ENCODE measurements at places on chromosomes 12 and 14. TPM values are rescaled to one million over a fixed set of nuclear protein-coding genes. Genes with fewer than 3 reads are reported as not detected.
A peak's percentile ranks its signal among the peaks of the same experiment; 100 is the strongest.

DNA sequence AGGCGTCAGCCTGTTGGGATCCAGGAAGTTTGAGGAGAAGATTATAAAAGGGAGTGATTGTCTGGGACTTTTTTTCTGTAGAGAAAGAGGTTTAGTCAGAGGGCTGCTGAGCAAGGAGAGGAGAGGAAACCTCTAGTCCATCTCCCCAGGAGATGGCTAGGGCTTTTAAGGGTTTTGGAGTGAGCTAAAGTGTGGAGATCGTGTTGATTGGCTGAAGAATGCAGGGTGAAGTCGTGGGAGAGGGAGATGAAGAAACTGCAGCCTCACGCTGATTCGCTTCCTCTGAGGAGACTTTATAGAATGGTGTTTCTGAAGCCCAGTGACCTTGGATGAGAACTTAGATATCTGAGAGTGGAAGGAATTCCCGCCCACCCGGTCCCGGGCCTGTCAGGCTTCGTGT lies 193.7 kb upstream of the PWP1 start:
- DNase-seq, result no peak

DNA sequence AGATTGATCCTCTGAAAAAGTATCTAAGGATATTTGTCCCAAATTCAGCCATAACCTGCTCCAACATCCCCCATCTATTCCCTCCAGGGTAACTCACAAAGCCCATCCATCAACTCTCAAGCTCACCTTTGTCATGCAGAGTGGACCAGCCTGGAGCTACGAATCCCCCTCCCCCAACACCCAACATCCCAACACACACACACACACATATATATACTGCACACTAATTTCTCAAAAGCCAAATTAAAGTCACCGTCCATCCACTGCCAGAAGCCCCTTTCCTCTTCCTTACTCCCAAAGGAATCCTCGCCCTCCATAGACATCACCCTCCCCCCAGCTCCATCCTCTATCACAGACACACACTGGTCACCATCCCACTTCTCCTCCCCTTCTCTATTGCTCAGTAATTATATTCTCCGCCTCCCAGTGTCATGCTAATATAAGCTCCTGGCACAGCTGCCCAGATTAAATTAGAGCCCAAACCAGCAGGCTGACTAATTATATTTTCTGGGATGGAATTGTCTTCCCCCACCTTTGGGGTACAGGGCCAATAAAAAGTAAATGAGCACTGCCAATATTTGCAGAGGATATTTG lies 13.5 kb upstream of the TESPA1 start:
- no peak for DNase-seq

DNA sequence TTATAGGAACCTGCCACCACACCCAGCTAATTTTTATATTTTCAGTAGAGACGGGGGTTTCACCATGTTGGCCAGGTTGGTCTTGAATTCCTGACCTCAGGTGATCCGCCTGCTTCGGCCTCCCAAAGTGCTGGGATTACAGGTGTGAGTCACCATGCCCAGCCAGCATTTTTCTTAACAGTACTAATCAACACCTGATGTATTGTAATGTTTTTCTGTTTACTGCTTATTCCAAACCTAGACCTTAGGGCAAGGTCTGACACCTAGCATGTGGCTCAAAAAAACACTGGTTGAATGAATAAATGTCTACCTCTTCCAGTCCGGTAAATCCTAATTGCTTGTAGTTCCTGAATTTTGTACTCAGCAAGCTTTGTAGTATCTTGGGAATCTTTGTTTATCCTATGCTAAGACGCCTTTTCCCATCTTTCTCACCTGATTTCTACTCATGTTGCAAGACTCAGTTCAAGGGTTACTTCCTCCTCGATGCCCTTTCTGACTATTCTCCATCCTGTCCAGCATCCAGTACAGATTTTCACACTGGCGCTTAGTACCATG lies 2.8 kb downstream of the PAN2 start:
- no peak for DNase-seq

GRCh38 chr12:109589691-109590245 lies 16.2 kb downstream of the MVK start:
- DNase-seq, result peak; percentile 43

DNA sequence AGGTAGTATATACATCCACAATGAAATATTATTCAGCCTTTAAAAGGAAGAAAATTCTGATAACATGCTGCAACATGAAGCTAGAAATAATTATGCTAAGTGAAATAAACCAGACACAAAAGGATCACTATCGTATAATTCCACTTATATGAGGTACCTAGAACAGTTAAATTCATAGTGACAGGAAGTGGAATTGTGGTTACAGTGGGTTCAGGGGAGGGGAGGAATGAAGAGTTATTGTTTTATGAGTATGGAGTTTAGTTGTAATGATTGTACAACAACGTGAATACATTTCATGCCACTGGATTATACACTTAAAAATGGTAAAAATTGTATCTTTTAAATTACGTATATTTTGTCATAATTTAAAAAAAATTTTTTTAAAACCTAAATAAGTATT lies 21.0 kb downstream of the EEA1 start:
- no peak for DNase-seq

DNA sequence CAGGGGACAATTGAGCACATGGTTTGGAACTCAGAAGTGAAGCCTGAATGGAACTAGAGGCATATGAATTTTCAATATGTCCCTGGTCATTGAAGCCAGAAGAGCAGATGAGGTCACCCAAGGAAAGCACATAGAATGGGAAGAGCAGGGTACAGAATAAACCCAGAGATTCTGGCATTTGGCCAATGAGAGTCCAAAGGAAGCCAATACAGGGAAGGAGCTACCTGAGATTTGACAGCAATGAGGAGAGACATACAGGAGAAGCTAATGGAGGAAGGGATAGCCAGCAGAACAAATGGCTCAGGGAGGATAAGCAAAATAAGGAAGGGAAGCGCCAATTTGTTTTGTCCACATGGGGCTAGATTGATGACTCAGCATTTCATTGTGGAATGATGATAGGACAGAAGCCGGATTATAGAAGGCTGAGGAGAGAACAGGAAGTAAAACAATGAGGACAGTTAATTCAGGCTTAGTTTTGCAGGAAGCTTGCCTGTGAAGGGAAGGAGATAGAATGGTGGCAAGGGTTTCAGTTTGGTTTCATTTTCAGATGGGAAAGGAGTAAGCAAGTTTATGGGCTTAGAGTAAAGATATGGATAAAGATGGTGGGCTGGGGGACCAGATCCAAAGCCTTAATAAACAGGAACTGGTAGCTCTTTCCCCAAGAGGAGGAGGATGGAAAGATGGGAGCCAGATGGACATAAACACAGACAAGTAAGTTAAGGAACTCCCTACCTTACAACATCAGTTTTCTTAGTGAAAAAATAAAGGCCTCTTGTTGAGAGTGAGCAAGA lies 3.2 kb upstream of the SPTSSA start:
- DNase-seq, result no peak

The SLC35F4 gene
- not detected for total RNA-seq

GRCh38 chr14:87916886-87917275 lies 76.1 kb downstream of the GALC start:
- no peak for DNase-seq

The NPAS3 gene
- 0.72 TPM for total RNA-seq

DNA sequence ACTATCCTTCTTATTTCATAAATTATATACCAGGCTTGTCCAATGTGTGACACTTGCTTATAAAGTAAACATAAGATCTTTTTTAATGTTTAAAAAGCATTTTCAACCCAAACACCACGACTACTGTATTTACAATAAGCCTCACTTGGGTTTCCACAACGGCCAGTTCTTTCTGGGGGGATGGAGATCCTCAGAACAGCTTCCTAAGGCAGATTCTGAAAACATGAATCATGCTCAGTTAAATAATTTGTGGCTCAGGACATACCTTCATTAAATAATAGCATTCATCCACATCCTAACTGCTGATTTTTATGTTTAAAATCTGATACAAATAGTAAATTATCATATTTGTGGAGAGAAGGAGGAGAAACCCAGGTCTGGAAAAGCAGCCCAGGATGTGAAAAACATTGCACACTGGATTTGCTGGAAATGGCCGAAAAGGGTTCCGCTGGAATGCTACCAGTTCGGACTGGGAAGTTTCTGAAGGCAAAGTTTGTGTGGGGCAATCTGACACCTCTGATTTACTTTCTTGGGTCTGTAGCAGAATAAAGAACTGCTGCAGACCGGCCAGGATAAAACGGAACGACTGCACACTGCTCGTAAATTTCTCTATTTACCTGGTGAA lies 597 bp downstream of the GLT8D2 start:
- peak; percentile 78 for DNase-seq

DNA sequence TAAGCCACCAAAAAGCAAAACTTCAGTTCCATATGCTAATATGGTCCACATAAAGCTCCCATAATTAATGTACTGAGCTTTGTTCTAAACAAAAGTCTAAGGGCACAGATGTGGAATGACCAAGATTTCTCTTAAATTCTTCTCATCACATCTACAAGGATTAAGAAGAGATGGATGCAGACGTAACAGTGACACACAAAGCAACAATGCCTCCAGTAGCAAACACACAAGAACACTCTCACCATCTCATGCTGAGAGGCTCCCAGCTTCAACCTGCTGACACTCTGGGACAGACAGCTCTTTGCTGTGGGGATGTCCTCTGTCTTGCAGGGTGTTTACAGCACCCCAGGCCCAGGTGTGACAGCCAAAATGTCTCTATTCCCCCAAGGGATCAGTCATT lies 48.2 kb downstream of the SETD3 start:
- no peak for DNase-seq

DNA sequence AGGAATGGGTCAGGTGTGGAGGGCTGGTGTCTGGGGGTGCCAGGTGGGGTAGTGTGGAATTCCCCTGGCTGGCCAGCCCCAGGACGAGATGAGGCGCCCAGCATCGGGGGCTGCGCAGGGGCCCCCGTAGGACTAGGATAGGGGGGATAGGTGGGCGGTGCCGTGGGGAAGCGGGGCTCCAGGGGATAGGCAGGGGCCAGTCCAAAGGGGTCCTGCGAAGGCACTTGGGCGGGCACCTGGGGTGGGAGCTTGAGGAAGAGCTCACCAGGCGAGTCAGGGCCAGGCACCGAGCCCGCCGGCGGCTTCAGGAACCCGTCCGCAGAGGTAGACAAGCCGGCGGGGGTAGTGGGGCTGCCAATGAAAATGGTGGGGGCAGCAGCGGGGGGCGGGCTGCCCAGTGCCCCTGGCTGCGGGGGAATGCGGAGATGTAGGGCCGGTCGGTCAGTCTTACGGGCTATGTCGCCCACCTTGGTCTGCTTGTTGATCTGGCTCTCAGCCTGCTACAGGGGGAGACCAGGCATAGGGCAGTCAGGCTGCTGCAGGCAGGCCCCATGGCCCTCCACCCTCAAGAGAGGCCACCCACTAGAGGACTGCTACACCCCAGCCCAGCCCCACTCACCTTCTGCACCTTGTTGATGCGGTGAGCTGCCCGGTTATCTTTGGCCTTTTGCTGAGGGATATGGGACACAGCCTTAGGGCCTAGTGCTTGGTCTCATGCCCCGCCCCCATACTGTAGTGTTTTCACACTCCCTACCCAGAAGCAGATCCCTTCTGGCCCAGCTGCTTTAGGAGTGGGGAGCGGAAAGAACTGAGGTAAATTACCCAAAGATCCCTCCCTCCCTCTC lies 19.3 kb downstream of the KMT2D start:
- DNase-seq, result no peak

The LPAR5 gene
- total RNA-seq, result under 0.01 TPM

The BCL2L2 gene
- total RNA-seq, result 21.2 TPM

DNA sequence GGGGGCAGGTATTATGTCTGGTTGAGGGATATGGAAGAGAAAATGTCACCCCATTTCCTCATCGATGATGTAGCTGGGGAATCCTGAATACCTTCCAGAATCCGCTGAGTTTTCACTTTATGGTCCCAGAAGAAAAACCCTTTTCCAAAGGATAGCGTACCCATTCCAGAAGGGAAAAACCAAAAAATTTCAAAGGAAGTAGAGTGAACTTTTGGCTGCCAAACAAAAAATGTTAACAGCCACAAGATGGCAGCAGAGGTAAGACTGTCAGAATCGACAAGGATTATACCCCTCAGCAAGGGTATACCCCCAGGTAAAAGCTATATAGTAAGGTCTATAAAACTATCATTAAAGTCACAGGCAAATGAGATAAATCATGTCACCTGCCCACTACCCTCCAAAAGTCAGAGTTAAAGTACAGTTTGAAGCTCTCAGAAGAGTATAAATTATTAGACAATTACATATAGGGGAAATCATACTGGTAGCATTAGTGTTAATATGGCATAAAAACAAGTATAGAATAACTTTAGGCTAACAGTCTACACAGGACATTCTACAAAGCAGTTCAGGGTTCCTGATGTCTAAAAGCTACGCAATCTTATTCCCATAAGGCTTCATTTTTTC lies 18.0 kb downstream of the ACIN1 start:
- peak; percentile 46 for DNase-seq

GRCh38 chr14:29925101-29925722 lies 2.4 kb downstream of the PRKD1 start:
- DNase-seq, result peak; percentile 88
